Muscle of leg (tissue), 16 donors: ENCODE measurements at places on chromosomes 2 and 18.
A peak's percentile ranks its signal among the peaks of the same experiment; 100 is the strongest.

- H3K27me3 ChIP-seq = no peaks in the 10 kb centered on the region
- H3K27ac ChIP-seq = no peak overlapping the region
- no peaks in the 10 kb centered on the region for H3K36me3 ChIP-seq
- H3K4me1 ChIP-seq = no peaks in the 10 kb centered on the region
These were observed 57.4 kb downstream of the PPP1R1C start for GRCh38 chr2:182043021-182043420.

- peak overlapping the region; percentile 97 for H3K27ac ChIP-seq
- no peaks in the 10 kb centered on the region for H3K27me3 ChIP-seq
- peak overlapping the region; percentile 99 for H3K4me3 ChIP-seq
- peaks cover 18% of the 10 kb centered on the region for H3K4me1 ChIP-seq
- H3K36me3 ChIP-seq = peaks cover 10% of the 10 kb centered on the region
These were observed 639 bp downstream of the MAIP1 start for GRCh38 chr2:199956062-199956380.

DNA sequence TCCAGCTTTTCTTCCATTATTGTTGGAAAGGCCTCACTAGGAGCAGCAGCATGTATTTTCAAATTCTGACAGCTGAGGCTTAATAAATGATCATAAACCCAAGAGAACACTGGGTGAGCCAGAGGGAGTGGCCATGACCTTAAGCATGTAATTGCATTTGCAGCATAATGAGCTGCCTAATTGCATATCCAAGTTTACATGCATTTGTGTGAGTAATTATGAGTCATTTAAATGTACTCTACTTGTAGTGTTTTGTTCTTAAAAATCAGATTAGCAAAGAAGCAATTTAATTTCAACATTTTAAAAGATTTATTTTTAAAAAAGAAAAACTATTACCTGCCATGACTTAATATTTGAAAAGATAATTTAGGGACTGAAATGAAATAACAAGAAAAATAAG lies 74.8 kb downstream of the NOL10 start:
- no peaks in the 10 kb centered on the region for H3K4me1 ChIP-seq
- H3K36me3 ChIP-seq = peaks cover 4% of the 10 kb centered on the region
- no peak overlapping the region for H3K27ac ChIP-seq
- no peak for DNase-seq
- no peak overlapping the region for H3K4me3 ChIP-seq
- no peaks in the 10 kb centered on the region for H3K27me3 ChIP-seq

GRCh38 chr2:54609647-54610046 lies 113.8 kb upstream of the EML6 start:
- no peak overlapping the region for H3K4me3 ChIP-seq
- no peaks in the 10 kb centered on the region for H3K27me3 ChIP-seq
- H3K27ac ChIP-seq = peak overlapping the region; percentile 32

DNA sequence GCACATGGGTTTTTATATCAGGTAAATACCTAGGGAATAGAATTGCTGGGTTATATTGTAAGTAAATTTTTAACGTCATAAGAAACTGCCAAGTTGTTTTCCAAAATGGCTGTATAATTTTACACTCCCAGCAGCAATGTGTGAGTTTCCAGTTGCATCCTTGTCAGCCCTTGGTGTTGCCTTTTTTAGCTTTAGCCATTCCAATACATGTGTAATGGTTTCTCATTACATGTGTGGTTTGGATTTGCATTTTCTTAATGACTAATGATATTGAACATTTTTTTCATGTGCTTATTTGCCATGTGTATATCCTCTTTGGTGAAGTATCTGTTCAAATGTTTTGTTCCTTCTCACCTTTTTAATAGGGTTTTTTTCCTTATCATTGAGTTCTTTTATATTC lies 70.8 kb downstream of the ABI2 start:
- no peak overlapping the region for H3K4me3 ChIP-seq
- H3K4me1 ChIP-seq = no peaks in the 10 kb centered on the region
- DNase-seq = no peak
- H3K36me3 ChIP-seq = peaks cover 12% of the 10 kb centered on the region

DNA sequence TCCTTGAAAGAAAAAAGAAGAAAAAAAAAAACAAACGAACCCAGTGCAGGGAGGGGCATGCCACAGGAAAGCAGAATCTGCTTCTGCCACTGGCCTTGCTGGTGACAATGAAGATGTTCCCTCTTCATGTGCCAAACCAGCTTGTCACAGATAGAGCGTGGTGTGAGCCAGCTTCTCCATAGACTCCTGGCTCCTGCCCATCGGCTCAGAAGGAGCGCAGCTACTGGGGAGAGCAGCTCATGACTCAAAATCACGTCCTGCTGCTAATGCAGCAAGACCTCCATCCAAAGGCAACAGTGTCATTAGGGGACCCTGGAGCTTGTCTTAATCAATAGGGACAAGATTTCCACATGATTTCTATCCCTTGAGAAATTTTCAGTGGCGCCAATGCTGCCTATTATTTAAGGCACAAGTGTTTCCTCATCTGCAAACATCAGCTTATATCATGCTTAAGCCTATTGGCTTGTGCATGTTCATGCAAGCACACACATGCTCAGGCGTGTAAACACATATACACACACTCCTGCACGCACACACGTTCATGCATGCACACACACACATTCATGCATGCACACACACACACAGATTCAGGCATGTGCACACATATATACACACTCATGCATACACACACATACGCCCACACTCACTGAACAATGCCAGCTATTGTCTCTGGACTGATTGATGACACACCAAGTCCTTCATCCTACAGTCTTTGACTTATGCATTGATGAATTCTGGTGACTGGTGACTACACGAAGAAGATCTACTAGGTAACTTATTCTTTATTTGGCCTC lies 682.0 kb upstream of the ID2 start:
- H3K4me3 ChIP-seq = no peak overlapping the region
- DNase-seq = no peak
- no peak overlapping the region for H3K27ac ChIP-seq
- H3K4me1 ChIP-seq = peaks cover 8% of the 10 kb centered on the region
- no peaks in the 10 kb centered on the region for H3K27me3 ChIP-seq

- no peak overlapping the region for H3K4me3 ChIP-seq
- H3K4me1 ChIP-seq = no peaks in the 10 kb centered on the region
- peak; percentile 84 for DNase-seq
- no peak overlapping the region for H3K27ac ChIP-seq
- H3K36me3 ChIP-seq = no peaks in the 10 kb centered on the region
These were observed 313.8 kb downstream of the MTX2 start for GRCh38 chr2:176582990-176583481.

DNA sequence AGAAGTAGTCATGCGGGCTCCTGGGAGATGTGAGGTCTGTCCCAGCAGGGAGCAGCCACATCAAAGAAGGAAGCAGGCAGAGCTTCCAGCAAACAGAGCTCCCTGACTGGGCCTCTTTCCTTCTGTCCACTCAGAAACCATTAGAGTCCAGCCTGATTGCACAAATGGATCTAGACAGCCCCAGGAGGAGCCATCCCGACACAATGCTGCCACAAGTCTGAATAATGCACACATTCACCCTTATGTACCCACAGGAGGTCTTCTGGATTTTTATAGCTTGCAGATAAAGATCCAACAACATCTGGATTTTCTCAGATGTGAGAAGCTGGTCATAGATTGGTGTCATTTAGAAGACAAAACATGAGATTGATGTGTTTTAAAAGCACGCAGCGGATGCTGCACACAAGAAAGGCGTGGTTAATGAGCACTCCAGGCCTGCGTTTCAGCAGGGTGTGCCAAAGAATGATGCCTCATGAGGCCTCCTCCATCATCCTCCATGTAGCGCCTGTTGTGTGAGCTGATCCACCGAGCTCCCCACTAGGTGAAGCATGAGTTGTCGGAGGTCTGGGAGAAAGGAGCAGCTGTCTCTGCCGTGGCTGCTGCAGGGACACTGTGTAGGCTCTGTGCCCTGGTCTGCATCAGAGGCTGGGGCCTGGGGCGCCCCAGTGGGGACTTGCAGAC lies 60.6 kb downstream of the MTCL1 start:
- peak overlapping the region; percentile 56 for H3K27ac ChIP-seq
- H3K36me3 ChIP-seq = peaks cover 6% of the 10 kb centered on the region
- no peaks in the 10 kb centered on the region for H3K27me3 ChIP-seq
- DNase-seq = peak; percentile 71
- peaks cover 27% of the 10 kb centered on the region for H3K4me1 ChIP-seq
- no peak overlapping the region for H3K4me3 ChIP-seq

- H3K4me3 ChIP-seq = no peak overlapping the region
- no peak for DNase-seq
- H3K27ac ChIP-seq = no peak overlapping the region
- no peaks in the 10 kb centered on the region for H3K27me3 ChIP-seq
- H3K36me3 ChIP-seq = no peaks in the 10 kb centered on the region
These were observed 106.4 kb downstream of the VAPA start for GRCh38 chr18:10020171-10020570.

- peaks cover 6% of the 10 kb centered on the region for H3K27me3 ChIP-seq
- DNase-seq = peak; percentile 88
- peaks cover 11% of the 10 kb centered on the region for H3K4me1 ChIP-seq
- no peak overlapping the region for H3K4me3 ChIP-seq
- H3K36me3 ChIP-seq = no peaks in the 10 kb centered on the region
These were observed 149.6 kb downstream of the IRS1 start for GRCh38 chr2:226649871-226650660.

GRCh38 chr18:61865466-61866175 lies 27.2 kb downstream of the RNF152 start:
- H3K27me3 ChIP-seq = no peaks in the 10 kb centered on the region
- no peaks in the 10 kb centered on the region for H3K4me1 ChIP-seq
- H3K27ac ChIP-seq = no peak overlapping the region
- no peaks in the 10 kb centered on the region for H3K36me3 ChIP-seq
- no peak overlapping the region for H3K4me3 ChIP-seq

GRCh38 chr2:15819562-15820256 lies 120.6 kb upstream of the MYCN start:
- peaks cover 5% of the 10 kb centered on the region for H3K4me1 ChIP-seq
- no peaks in the 10 kb centered on the region for H3K36me3 ChIP-seq
- no peak overlapping the region for H3K4me3 ChIP-seq
- H3K27me3 ChIP-seq = peaks cover 16% of the 10 kb centered on the region
- H3K27ac ChIP-seq = no peak overlapping the region

- H3K27ac ChIP-seq = no peak overlapping the region
- no peak overlapping the region for H3K4me3 ChIP-seq
- no peaks in the 10 kb centered on the region for H3K4me1 ChIP-seq
- H3K27me3 ChIP-seq = no peaks in the 10 kb centered on the region
These were observed 374.1 kb downstream of the LRATD1 start for GRCh38 chr2:15006667-15007066.

DNA sequence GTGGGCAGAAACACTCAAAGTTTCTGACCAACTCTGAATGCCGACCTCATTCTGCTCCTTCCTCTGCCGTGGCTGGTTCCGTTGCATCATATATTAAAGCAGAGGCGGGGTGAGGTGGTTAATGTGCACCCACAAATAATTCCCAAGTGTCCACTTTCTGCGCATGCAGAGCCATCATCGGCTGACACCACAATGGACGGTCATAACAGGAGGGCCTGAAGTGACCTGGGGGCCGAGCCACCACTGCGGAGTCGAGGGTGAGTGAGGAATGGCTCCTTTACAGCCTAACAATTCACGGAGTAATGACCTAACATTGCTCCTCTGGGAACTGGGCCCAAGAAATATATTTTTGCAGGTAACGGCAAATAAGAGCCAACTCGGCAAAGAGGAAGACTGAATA lies 32.9 kb upstream of the GLI2 start:
- no peaks in the 10 kb centered on the region for H3K4me1 ChIP-seq
- no peaks in the 10 kb centered on the region for H3K36me3 ChIP-seq
- no peak overlapping the region for H3K4me3 ChIP-seq
- DNase-seq = no peak

- H3K27ac ChIP-seq = no peak overlapping the region
- no peaks in the 10 kb centered on the region for H3K4me1 ChIP-seq
These were observed 63.5 kb downstream of the CYB5A start for GRCh38 chr18:74228312-74228711.

- no peak for DNase-seq
- no peaks in the 10 kb centered on the region for H3K36me3 ChIP-seq
- H3K4me3 ChIP-seq = no peak overlapping the region
- H3K27me3 ChIP-seq = no peaks in the 10 kb centered on the region
These were observed 92.3 kb downstream of the MYT1L start for GRCh38 chr2:2238726-2239269.

- H3K27me3 ChIP-seq = no peaks in the 10 kb centered on the region
- peak; percentile 53 for DNase-seq
- no peaks in the 10 kb centered on the region for H3K4me1 ChIP-seq
- H3K4me3 ChIP-seq = no peak overlapping the region
These were observed 44.3 kb upstream of the CABYR start for GRCh38 chr18:24094561-24094960.

GRCh38 chr2:47900857-47901256 lies 5.4 kb downstream of the FBXO11 start:
- H3K27me3 ChIP-seq = no peaks in the 10 kb centered on the region
- no peak overlapping the region for H3K4me3 ChIP-seq
- H3K27ac ChIP-seq = no peak overlapping the region
- DNase-seq = no peak

DNA sequence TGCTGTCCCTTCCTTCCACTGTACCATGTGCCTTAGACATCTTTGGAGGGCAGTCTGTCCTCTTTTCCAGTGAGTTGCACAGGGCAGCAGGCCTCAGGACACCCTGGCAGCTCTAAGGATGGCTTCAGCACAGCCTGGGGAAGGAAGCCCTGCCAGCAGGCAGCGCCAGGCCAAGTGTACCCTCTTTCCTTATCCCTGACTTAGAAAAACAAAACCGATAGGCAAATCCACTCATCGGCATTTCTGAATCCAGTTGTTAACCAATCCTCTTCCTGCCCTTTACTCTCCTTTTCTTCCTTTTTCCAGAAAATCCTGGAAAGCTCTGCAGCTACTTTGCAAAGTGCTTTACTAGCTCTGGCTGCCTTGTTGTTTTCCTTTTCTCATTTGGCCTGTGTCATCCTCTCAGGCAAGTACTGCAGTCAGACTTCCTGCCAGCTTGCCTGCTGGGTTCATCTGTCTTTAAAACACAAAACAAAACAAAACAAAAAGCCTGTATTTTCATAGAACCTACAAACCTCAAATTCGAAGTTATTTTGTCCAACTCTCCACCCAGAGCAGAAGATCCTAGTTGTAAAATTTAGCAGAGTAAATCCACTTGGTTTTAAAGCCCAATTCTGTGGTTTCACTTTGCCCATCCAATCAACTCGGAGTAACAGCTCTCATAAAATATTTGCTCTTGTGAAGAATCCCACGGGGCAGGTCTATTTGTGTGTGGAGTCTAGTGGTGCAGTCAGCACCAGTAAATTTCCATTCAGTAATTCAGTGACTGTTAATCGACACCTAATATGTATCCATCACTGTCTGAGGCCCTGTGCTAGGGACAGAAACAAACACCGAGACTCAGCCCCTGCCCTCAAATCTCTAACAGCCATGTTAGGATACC lies 45.2 kb downstream of the PCBP1 start:
- H3K36me3 ChIP-seq = no peaks in the 10 kb centered on the region
- DNase-seq = peak; percentile 96
- H3K27ac ChIP-seq = peak overlapping the region; percentile 98
- peaks cover 26% of the 10 kb centered on the region for H3K4me1 ChIP-seq
- no peaks in the 10 kb centered on the region for H3K27me3 ChIP-seq
- peak overlapping the region; percentile 43 for H3K4me3 ChIP-seq

- no peaks in the 10 kb centered on the region for H3K4me1 ChIP-seq
- DNase-seq = no peak
- H3K4me3 ChIP-seq = no peak overlapping the region
- H3K27ac ChIP-seq = no peak overlapping the region
These were observed 945.8 kb downstream of the CBLN2 start for GRCh38 chr18:71598374-71598773.
